Epithelial cell of prostate (primary cell): ENCODE measurements at places on chromosomes 1 and 21.

DNA sequence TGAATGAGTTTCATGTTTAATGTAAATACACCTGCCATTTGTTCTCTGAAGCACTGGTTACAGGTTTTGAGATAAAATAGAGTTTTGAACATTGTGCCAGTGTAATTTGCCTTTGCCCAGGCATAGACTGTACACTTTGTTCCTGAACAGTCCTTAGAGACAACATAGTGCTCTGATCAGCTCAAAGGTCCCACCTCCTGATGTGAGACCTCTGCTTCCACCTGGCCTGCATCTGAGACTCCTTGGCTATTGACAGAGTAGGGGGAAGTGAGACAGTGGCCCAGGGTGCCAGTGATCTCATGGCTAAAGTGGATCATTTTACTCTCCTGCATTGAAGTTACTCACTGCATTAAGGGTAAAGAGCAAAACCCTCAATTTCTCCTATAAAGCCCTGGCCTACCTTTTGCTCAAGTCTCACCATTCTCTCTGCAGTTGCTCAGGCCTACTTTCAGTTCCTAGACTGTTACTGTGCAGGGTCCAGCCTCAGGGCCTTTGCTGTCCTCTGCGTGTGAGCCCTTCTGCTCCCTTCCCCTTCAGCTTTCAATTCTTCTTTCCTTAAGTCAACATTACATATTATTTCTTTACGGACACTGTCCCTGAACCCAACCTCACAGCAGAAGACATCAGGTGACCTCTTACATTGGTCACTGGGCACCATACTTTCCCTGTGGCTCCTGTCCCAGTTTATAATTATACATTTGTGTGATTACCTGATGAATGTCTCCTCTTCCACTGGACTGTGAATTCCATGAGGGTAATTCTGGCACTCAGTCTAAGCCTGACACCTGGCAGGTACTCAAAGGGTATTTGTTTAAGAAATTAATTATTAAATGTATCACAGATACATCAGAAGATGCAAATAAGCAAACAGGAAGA, 142.9 kb downstream of the ROR1 start:
- no peak for DNase-seq

GRCh38 chr21:21182401-21183010, 184.3 kb downstream of the NCAM2 start:
- DNase-seq, result no peak

DNA sequence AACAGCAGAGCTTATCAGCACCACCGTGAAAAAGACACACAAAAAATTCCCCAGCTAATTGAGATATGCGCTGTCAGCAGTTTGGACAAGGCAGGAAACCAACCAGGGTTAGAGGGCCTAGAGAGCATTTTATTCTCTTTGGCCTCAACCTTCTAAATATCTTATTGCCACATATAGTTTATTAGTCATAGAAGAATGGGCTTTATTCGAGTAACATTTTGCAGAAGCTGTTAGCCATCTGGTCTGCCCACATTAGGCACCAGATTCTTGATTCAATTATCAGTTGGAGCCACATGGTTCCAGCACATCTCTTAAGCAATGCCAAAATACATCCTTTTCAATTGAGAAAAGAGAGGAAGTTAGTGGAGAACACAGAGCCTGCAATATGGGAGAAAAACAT, 109.9 kb upstream of the CXADR start:
- DNase-seq, result no peak

DNA sequence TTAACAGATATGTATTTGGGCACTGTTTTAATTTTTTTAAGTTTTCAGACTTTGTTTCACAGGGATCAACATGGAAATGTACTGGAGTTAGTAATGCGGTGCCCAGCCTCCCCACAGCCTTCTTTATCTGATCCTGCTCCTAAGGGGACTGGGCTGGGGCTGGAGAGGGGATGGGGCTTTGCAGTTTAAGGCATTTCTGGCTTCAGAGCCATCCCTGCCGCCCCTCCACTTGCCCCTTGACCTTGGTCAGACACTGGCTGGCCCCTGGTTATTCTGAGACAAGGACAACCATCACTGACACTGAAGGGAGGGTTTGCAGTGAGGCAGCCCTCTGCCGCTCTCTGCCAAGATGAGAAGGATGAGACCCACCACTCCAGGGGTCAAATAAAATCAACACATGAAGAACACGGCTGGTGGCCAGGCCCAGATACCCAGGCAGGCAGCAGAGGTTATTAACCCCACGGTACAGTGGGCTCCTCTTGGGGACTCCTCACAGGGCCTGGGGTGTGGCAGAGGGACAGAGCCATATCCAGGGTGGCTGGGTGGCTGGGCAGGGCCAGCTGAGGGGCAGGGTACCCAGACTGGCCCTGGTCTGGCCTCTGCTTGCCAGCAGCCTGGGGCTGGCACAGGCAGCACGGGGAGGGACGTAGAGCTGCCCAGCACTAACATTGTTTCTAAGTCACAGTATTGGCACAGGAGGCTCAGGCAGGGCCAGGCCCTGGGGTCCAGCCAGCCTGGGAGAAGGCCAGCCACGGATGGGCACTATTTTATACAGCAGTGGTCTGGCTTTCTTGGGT, 7.2 kb upstream of the UBE2U start:
- no peak for DNase-seq

GRCh38 chr1:210262167-210262896, 29.7 kb downstream of the SERTAD4 start:
- no peak for DNase-seq

DNA sequence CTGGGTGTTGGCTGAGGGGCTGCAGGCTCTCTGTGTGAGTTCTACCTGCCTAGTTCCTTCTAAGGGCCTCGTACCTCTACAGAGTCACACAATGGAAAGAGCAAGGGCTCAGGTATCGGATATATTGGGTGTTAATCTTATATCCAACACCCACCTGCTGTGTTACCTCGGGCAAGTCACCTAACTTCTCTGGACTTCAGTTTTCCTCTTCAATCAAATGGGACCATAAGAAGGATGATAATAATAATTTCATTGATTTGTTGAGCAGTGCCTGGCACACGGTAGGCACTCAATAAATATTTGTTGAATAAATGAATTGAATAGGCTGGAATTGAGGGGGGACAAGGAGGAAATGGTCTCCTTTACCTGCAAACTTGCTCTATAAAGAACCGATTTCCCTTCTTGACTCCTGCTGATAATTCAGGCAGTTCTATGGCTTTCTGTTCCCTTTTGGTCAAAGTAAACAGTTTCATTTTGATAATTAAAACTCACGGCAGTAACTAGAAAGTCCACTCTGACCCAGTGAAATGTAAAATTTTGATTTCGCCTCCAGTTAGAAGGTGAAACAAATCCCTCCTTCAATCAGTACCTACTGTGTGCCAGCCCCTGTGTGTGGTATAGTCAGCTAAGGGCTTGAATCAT, 16.5 kb upstream of the MAN1C1 start:
- no peak for DNase-seq

- DNase-seq, result no peak
These were observed 199.8 kb downstream of the CHRM3 start for GRCh38 chr1:239586128-239586527.

DNA sequence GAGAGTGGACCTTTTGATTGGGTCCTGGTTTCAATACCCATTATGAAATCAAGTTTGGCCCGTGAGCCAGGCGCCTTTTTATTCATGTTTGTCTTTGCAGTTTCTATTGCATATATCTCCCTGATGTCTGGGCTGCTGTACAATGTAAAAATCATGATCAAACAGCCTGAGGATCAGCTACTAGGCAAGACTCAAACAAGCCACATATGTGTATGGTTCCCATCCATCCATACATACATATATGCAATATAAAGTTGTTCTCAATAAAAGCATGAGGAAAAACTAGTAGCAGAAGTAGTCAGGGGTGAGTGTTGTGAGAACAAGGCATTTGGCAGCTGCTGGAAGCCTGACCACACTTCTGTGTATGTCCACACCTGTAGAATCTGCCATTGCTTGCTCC, 562.4 kb upstream of the USP24 start:
- DNase-seq, result no peak

DNA sequence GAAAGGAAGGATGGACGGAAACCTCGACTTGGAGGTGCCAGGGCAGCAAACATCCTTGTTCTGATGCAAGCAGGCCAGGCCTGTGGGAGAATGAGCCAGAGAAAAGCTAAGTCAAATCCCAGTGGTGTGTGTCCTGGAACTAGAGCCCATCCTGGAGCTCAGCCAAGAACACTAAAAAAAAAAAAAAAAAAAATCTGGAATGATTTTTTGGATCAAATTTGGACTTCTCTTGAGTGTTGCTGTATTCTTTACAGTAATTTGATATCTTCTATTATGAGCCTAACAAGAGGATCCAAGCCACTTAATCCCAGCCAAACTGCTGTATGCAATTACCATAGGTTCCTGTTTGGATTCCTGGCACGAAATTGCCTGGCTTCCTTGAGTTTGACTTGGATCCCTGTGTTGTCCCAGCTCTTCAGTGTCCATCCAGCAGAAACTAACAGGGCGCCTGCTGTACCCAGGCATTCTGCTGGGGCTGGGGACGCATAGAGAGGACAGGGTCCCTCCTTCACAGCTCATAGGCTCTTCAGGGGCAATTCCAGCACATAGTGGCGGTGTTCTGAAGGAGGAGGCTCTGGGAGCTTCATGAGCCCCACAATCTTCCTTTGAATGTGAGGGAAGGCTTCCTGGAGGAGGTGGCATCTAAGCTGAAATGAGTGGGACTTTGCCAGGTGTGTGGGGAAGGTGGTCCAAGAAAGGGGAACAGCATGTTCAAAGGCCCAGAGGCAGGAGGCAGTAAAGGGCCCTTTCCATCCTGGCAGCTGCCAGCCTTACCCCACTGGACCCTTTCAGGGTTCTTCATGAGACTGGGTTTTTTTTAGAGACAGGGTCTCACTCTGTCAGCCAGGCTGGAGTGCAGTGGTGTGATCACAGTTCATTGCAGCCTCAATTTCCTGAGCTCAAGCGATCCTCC, 24.7 kb downstream of the EPHX1 start:
- no peak for DNase-seq

DNA sequence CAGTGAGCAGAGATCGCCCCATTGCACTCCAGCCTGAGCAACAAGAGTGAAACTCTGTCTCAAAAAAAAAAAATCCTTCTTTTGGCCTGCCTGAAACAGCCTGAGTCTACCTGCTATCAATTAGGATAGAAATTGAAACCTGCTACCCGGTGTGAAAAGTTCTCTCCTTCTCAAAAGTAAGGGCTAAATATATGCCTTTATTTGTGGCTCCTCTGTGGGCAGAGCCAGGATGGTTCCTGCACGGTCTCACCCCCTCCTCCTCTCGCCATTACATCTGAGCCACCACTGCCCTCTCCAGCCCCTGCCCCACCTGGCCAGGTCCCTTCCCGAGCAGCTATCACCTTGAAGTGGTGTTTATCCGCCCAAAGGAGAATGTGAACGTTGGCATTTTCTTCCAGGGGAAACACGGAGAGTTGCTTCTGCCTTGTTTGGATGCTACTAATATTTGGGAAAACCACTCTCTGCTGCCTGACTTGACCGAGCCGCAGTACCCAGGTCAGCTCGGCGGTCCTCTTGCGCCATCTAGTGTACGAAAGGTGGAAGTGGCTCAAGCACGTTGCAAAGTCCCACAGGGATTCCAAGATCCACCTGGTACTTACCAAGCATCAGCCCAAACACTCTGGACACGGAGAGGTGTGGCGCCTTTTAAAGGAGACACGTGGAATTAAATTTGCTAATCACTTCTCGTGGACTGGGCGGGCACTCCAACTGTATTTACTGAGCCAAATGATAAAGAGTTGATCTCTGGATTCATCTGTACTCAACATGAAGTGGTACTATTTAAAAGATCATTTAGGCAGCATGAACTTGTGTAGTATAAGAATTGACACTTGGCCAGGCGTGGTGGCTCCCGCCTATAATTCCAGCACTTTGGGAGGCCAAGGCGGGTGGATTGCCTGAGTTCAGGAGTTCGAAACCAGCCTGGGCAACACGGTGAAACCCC, 31.9 kb downstream of the SETD4 start:
- DNase-seq, result no peak

DNA sequence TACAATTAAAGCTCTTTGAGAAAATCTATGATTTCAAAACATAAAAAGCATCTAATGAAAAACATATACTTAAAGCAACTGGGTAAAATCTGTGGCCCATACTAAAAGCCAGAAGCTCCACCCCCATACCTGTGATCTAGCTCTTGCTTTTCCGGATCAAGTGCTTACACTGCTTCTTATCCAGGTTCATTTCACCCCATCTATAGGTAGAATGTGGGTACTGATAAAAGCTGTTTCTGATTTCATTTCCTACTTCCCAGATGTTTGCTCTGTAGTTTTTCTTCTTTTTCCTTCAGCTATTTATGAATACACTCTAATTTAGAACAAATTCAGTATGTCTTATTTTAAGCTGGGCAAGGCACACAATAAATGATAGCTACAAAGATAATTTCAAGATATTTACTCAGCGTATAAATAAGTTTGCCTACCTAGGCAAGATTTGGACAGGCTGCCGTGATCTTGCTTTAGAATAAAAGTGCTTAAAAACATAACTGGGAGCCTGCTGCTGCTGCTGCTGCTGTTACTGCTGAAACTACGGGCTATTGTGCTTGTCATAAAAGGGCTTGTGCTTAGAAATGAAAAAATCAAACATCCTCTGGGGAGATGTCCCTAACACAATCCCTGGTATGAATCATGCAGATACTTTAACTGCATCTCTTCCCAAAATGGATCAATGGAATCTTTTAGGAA, 2.1 kb downstream of the SIPA1L2 start:
- no peak for DNase-seq

GRCh38 chr1:116457946-116458604, 85.0 kb downstream of the ATP1A1 start:
- DNase-seq, result no peak

DNA sequence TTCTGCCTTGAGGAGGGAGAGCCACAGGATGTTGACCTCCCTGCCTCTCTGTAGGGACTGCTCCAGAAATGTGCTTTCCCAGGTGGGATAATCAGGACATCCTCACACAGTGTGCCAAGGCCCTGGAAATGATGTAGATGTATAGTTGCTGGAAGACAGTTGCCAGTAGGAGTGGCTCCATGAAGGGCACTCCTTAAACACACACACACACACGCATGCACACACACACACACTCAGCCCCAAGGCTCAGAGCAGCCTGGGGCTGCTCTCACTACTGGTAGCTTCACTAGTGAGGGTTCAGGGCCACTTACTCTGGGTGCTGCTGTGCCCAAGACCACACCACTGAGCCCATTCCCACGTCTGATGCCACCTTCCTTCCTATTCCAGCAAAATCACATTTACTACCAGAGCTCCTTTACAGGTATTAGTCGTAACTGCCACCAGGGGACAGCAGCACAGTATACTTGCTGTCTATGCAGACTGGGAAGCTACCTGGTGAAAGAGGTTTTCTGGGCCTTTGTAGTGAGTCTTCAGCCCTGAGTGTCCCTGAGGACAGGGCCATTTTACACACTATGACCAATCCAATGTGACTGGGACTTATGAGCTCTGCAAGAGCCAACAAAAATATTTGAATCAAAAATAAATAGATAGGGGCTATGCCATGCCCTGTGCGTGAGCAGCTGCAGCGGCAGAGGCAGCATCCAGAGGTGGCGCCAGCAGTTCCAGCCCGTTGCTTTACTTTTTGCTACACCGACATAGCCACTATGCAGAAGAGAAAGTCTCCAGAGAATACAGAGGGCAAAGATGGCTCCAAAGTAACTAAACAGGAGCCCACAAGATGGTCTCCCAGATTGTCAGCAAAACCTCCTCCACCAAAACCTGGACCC, 15.0 kb downstream of the CRNN start:
- no peak for DNase-seq

- DNase-seq, result no peak
These were observed 160.0 kb downstream of the SEC16B start for GRCh38 chr1:177809819-177810218.

GRCh38 chr1:32255072-32256071, 4.3 kb downstream of the LCK start:
- DNase-seq, result no peak
